ENCODE measurements at places on chromosomes 16 and 17.
A peak's percentile ranks its signal among the peaks of the same experiment; 100 is the strongest.

- no peak for DNase-seq
Measured at GRCh38 chr17:61420052-61420451, 20.4 kb downstream of the TBX2 start.

DNA sequence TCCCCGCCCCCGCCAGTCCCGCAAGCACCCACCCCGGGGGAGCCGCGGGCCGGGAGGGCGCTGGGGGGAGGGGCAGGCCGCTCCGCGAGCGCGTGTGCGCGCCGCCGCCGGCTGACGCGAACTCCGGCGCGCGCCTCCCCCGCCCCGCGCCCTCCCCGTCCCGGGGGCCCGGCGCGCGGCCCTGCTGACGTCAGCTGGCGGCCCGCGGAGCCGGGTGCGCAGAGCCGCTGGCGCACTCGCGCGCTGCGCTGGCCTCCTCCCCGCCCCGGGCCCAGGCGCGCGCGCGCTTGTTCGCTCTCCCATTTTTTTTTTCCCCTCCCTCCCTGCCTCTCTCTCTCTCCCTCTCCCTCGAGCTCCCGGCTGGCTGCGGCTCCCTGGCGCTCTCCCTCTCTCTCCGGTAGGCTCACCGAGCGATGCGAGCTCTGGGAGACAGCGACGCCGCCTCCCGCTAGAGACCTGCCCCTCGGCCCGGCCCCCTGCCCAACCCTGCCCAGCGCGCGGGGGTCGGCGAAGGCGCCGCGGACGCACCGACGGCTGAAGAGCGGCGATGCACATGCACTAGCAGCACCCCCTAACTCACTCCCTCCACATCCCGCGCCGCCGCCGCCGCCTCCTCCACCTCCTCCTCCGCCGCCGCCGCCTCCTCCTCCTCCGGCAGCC, at the start of gene GNAO1:
Gene GNAO1 (plus strand): TSS at position 334 of the 660 bp plus-strand sequence. CDS start 747 bp downstream, outside the sequence.
- DNase-seq, result no peak

GRCh38 chr17:76867578-76868175, 527 bp upstream of the MGAT5B start:
- no peak for DNase-seq

- no peak for DNase-seq
Measured at GRCh38 chr17:41523787-41524186, 4.3 kb downstream of the KRT19 start.

GRCh38 chr17:74199306-74200092, 4.0 kb upstream of the RPL38 start:
- DNase-seq, result no peak

- peak; percentile 32 for DNase-seq
Measured at GRCh38 chr17:47733047-47733673, at the start of gene TBX21. Gene TBX21 (plus strand): TSS chr17:47733236. CDS start chr17:47733455, 219 bp downstream.

- DNase-seq, result peak; percentile 70
Measured at GRCh38 chr17:45146890-45147580, 1.2 kb upstream of the HEXIM1 start.

DNA sequence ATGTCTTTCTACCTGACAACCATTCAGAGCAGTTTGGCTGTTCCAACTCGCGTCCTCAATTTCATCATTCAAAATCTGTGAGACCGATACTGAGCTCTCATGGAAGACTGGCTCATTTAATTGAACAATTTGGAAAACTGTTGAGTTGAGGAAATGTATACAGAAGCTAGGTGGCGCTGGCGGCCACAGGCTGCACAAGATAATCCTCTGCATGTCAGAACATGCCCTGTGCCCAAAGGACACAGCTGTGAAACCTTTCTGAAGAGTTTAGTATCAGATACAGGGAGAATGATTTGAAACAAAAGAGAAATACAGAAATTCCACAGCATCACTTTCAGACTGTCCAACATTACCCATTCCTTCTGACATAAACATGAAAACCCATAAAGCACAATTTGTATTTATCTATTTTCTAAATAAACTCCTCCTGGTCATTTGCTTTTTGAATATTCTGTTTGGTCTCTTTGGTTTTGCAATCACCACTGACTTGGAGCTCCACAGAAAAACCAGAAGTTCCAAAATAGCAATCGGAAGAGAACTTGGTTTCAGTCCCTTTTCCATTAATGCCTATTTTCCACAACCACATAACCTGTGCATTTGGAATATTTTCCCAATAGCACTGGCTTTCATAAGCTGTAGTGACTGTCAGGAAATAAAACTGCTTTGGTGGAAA, 192.8 kb downstream of the MAP2K6 start:
- no peak for DNase-seq

GRCh38 chr17:74439691-74440567, 8.0 kb downstream of the GPRC5C start:
- no peak for DNase-seq

GRCh38 chr16:53549970-53550690, 47.1 kb upstream of the AKTIP start:
- peak; percentile 36 for DNase-seq

DNA sequence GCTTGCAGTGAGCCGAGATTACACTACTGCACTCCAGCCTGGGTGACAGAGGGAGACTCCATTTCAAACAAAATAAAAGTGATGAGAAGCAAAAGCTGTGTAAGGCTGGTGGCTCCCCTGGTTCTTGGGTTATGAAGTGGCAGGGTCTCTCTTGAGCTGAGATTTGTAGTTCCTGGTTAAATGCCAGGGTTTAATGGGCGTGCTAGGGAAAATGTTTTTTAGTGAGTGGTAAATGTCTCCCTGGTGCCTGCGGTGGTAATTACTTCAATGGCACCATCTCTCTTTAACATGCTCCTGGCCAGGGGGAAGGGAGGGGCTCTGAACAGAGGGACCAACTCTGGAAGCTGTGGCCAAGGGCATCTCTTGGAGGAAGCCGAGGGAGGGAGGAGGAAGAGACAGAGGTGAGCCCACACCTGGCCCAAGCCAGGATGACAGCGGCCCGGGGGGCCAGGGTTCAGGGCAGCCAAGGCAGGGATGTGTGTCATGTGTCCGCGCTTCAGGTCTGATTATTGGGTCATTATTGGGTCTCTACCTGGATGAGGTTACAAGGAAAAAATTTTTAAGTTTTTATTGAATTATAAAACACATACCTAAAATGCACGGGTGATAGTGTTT, 17.8 kb upstream of the RPL38 start:
- no peak for DNase-seq

DNA sequence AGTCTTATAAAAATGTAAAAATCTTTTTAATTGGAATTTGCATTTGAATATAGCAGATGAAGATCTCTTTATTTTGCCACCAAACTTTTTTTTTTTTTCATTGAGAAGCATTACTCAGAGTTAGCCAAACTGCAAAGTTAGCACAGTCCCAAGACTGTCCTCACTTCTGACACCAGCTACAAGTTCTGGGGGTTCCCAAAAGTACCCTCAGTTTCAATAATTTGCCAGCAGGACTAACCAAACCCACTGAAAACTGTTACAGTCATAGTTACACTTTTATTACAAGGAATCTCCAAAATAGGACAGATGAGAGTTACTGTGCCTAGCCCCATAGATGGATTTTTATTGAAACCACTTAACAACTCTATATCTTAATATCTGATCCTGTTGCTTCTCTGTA, 144.1 kb downstream of the CHD9 start:
- DNase-seq, result no peak

GRCh38 chr16:85835956-85836705, 36.6 kb downstream of the COX4I1 start:
- no peak for DNase-seq

- DNase-seq, result no peak
Measured at GRCh38 chr16:63890081-63890480, 1231.8 kb downstream of the CDH11 start.

GRCh38 chr16:7324321-7324720, 8.3 kb upstream of the RBFOX1 start:
- DNase-seq, result no peak

GRCh38 chr16:82063456-82064082, 28.5 kb downstream of the HSD17B2 start:
- no peak for DNase-seq

- DNase-seq, result no peak
Measured at GRCh38 chr16:81624760-81625543, 154.1 kb upstream of the PLCG2 start.

GRCh38 chr17:44397479-44398440, 8.3 kb upstream of the ITGA2B start:
- DNase-seq, result no peak

DNA sequence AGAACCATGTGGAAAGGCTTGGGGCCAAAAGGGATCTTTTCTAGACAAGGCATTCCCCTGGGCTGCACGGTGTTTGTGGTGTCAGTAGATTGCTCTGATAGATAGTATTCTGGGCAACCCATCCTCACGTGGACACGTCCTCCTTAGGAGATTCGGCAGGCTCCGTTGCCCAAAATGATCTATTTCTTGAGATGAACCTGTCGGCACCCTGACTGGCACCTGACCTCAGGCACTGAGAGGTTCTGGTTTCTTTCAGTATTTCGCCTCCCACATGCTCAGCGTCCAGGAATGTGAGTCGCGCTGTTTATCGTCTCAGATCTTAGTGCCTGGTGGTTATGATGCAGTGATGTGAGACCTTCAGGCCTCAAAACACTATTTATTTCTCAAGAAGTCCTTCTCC, 89.7 kb downstream of the MARCHF10 start:
- no peak for DNase-seq

GRCh38 chr17:41545829-41546410, 17.8 kb upstream of the KRT19 start:
- DNase-seq, result no peak

DNA sequence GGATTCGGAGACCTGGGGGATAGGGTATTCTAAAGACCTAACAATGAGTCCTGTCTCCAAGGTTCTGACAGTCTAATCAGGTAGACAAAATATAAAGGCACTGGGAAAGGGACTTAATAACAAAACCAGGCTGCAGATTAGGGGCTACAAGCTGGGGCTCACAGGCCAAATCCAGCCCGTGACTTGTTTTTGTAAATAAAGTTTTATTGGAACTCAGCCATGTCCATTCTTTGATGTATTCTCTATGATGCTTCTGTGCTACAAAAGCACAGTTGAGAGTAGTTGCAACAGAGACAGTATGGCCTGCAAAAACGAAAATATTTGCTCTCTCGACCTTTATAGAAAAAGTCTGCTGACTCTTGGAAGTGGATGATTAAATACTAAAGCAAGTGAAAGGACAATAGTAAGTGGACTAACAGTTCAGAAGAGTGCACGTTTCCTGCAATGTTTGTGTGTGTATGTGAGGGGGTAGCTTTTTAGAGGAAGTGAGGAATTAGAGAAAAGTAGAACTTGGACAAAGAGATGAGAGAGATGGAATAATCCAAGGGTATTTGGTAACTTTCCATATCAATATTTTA, 115.4 kb upstream of the ZFHX3 start:
- no peak for DNase-seq

Data from GF-D8 (cell line).